Activated CD4-positive, alpha-beta T cell treated with anti-CD3 and anti-CD28 coated beads for 36 hours (primary cell): ENCODE measurements at places on chromosomes 11 and 22.

DNA sequence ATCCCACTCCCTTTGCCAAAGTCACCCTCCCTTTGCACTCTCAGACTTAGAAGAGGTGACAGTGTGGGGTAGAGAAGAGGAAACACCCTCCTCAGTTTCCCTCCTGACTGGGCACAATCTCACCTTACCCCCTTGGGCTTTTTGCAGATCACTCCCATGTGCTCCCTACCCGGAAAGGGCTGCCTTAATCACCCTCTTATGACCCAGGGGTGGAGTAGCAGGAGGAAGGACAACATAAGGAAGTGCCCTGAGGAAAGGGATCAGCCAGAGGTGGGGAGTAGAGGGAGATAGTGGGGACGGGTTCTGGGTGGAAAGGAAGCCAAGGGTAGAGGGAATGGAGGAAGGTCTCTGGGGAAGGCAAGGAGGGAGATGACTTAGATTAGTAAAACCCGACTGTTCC is 52.0 kb downstream of the NRXN2 start:
- H3K27ac ChIP-seq, result no peak overlapping the region
- H3K4me1 ChIP-seq, result no peaks in the 10 kb centered on the region

- peak; percentile 84 for DNase-seq
- peaks cover 51% of the 10 kb centered on the region for H3K4me1 ChIP-seq
- peak overlapping the region; percentile 89 for H3K4me3 ChIP-seq
- peak overlapping the region; percentile 96 for H3K27ac ChIP-seq
- no peaks in the 10 kb centered on the region for H3K27me3 ChIP-seq
- H3K36me3 ChIP-seq, result peaks cover 43% of the 10 kb centered on the region
Measured at GRCh38 chr11:58573451-58574104, 2.1 kb downstream of the LPXN start.

DNA sequence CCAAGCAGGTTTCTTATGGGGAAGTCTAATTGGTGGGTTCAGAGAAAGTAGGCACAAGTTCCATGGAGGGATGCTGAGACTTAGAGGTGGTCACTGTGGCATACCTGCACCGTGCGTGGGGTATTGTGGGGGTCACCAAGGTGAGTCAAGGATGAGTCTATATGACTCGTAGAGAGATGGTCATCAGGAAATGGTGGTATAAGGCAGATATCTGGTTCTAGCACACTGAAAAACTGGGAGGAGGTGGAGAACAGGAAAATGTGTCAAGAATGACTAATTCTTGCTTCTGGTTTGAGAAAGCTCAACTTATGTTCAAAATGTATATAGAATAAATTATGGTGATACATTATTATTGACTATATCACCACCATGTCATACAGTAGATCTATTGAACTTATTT is 258.1 kb downstream of the RAB38 start:
- no peak overlapping the region for H3K27ac ChIP-seq
- H3K27me3 ChIP-seq, result peaks cover 10% of the 10 kb centered on the region
- no peak for DNase-seq
- no peaks in the 10 kb centered on the region for H3K4me1 ChIP-seq
- no peaks in the 10 kb centered on the region for H3K36me3 ChIP-seq

DNA sequence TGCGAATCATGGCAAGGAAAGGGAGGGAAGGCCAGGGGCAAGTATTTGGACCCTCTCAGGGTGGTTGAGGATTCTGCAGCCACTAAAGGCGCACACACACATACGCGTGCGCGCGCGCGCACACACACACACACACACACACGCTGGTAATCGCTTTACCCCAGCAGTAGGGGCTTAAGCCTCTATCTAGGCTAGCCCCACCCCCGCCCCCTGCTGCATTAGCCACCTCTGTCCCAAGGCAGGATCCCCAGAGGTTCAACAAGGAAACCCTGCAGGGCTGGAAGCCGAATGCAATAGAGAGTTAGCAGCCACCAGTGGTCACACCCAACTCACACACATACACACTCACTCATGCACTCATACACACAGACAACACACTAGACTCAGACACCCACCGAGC is 28.6 kb upstream of the ELFN2 start:
- DNase-seq, result no peak
- peaks cover 2% of the 10 kb centered on the region for H3K4me1 ChIP-seq
- H3K4me3 ChIP-seq, result no peak overlapping the region
- no peak overlapping the region for H3K27ac ChIP-seq

GRCh38 chr11:34395916-34396550 is 38.2 kb upstream of the ABTB2 start:
- peaks cover 10% of the 10 kb centered on the region for H3K36me3 ChIP-seq
- H3K27ac ChIP-seq, result no peak overlapping the region
- peaks cover 21% of the 10 kb centered on the region for H3K27me3 ChIP-seq
- no peak overlapping the region for H3K4me3 ChIP-seq
- no peaks in the 10 kb centered on the region for H3K4me1 ChIP-seq

GRCh38 chr22:20867179-20868024 is 8.6 kb downstream of the SNAP29 start:
- H3K4me1 ChIP-seq, result peaks cover 6% of the 10 kb centered on the region
- H3K27me3 ChIP-seq, result no peaks in the 10 kb centered on the region
- H3K4me3 ChIP-seq, result no peak overlapping the region
- peaks cover 5% of the 10 kb centered on the region for H3K36me3 ChIP-seq

GRCh38 chr11:128854841-128855240 is 12.3 kb downstream of the KCNJ1 start:
- no peak overlapping the region for H3K4me3 ChIP-seq
- H3K27me3 ChIP-seq, result no peaks in the 10 kb centered on the region
- H3K36me3 ChIP-seq, result no peaks in the 10 kb centered on the region
